ENCODE measurements at places on chromosomes 3 and 15. TPM values are rescaled to one million over a fixed set of nuclear protein-coding genes. Genes with fewer than 3 reads are reported as not detected.

DNA sequence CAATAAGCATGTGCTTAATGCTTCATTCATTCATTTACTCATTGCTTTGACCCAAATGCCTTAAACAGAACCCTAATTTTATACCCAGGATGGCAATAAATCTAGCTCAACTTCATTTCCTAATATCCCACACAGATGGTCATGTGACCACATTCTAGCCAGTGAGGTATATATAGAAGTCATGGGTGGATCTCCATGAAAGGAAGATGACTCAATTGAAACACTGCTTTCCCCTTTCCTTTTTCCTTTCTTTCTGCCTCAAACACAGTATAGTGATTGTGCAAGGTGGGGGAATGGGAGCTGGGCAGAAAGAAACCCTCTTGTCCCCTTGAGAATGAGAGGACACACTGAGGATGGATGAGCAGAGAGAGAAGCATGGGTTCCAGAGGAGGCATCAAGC lies 183.5 kb upstream of the PRICKLE2 start:
- no peak for DNase-seq

DNA sequence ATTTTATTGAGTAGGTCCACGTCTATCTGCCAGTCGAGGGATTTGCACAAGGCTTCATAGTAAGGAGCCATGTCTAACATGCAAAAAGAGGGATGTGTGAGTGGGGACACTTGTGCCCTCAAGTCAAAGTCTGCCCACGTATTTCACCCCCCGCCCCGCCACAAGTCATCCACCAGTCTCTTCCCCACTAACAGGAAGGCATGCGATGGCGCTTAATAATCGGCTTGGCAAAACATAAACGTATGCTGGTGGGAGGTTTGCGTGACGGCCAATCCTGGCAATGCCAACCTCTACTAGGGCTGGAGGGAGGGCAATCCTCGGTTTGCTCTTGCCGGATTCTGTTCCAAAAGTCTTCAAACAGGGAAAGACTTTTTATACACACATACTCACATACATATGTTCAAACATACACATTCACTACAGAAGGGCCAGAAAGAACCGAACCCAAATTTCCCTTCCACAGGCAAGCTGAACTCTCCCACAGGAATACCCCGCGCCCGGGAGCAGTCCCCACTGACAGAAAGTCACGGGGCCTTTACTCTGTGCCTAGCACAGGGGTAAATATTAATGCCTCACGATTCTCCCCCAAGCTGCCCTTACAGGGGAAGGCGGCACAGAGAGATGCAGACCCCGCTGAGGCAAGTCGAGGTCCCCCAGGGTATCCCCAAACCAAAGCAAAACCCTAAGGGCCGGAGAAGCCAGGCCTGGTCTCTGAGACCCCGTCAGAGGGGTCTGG lies 675 bp downstream of the PSMD6 start:
- no peak for DNase-seq

- no peak for DNase-seq
Measured at GRCh38 chr3:156285626-156286025, 165.2 kb downstream of the KCNAB1 start.

- no peak for DNase-seq
Measured at GRCh38 chr15:43199945-43200488, 14.8 kb downstream of the CCNDBP1 start.

DNA sequence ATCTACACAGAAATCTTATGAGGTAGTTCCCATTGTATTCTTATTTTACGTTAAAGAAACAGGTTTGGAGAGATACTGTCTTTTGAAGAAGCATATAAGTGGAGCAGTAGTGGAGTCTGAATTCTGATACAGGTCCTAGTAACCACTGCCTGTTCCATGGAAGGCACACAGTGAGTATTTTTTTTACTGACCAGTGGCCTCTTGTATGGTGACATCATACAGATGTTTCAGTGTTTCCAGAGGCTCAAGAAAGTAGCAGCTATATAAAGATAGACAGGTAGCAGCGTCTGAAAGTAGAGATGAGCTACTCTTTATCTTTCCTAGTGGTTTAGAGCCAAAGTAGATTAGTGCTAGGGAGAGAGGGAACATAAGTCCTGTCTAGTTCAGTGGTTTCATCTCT lies 173.5 kb downstream of the LPP start:
- DNase-seq = no peak

DNA sequence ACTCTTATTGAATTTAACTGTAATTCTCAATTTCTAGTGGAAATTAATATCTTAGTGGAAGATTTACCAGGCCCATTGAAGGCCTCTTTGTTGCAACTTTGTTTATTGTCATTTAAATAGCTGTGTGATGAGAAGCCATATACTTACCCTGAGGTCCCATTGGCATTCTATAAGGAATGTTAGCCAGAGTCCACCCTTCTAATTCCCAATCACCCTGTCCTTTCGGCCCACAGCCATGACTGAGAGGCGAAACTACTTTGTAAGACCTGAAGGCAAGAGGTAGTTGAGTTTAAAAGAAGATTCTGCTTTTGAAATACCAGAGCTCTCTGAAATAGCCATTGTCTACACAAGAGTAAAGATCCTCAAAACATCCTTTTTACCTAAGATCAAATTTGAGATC lies 290.5 kb upstream of the RARB start:
- no peak for DNase-seq

- DNase-seq = no peak
Measured at GRCh38 chr3:160675566-160676124, 1.3 kb upstream of the ARL14 start.

GRCh38 chr15:87753539-87753938 lies 503.0 kb downstream of the NTRK3 start:
- DNase-seq = no peak

DNA sequence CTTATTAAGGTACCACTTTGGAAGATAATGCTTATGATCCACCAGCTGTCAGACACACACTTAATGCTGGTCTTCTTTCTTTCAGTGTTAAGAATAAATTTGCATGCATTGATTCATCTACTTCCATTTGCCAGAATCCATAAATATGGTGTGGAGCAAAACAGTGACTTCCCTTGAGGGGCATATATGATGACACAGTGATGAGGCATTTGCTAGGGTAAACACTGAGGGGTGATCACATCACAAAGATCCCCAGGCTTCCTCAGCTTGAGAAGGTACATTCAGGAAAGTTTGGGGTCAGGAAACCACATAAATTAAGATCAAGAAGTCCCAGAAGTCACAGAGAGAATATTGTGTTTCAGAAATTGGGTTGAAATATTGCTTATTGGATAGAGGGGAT lies 9.9 kb upstream of the ZBED2 start:
- no peak for DNase-seq

DNA sequence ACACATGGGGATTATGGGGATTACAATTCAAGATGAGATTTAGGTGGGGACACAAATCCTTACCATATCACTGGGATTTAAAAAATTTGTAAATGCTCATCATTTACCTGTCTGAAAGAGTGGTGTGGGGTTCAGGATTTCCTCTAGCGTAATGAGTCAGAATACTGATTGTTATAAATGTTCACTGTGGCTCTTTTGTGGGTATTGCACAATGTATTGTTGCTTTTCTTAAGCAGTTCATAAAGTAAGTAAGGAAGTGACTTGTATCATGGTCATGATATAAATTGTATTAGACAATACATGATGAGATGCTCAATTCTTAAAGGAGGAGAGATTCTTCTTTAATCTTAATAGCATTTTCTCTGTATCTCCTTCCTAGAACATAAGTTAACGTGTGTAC lies 262.1 kb downstream of the CNTN4 start:
- no peak for DNase-seq

- DNase-seq = no peak
Measured at GRCh38 chr3:154427685-154428285, 2.2 kb downstream of the GPR149 start.

DNA sequence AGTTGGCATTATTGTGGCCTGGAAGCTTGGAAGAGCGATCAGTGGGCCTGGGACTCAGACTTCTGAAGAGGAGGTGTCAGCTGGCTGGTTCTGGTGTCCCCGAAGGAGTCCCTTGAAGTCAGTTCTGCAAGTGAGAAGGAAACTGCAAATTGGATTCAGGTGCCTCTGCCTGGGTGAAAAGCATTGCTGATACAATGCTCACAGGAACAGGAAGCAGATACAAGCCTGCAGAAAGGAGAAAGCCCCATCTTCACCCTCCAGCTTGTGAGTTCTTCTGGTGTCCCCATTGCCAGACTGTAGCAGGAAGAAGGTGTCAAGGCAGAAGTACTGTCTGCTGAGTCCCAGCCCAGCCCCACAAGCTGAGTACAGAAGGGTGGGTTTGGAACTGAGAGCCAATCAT lies 271.3 kb downstream of the PLOD2 start:
- DNase-seq = no peak

- peak; percentile 5 for DNase-seq
Measured at GRCh38 chr3:10594915-10595314, 89.5 kb upstream of the ATP2B2 start.

The CTXN2 gene
- total RNA-seq = not detected

The CLSTN2 gene
- 0.05 TPM for total RNA-seq

The PIERCE2 gene
- not detected for total RNA-seq

The TMOD2 gene
- 13.0 TPM for total RNA-seq

The MAGEL2 gene
- total RNA-seq = not detected

The REC114 gene
- not detected for total RNA-seq

The KLHL40 gene
- total RNA-seq = not detected

The ZDHHC23 gene
- total RNA-seq = 3.3 TPM

All from GM12878 (cell line).